ENCODE measurements at places on chromosomes 2 and 18.
A peak's percentile ranks its signal among the peaks of the same experiment; 100 is the strongest.

GRCh38 chr18:8662560-8663255, 42.6 kb upstream of the MTCL1 start:
- no peak for DNase-seq

GRCh38 chr18:44924785-44925499, 244.3 kb downstream of the SETBP1 start:
- DNase-seq, result no peak

DNA sequence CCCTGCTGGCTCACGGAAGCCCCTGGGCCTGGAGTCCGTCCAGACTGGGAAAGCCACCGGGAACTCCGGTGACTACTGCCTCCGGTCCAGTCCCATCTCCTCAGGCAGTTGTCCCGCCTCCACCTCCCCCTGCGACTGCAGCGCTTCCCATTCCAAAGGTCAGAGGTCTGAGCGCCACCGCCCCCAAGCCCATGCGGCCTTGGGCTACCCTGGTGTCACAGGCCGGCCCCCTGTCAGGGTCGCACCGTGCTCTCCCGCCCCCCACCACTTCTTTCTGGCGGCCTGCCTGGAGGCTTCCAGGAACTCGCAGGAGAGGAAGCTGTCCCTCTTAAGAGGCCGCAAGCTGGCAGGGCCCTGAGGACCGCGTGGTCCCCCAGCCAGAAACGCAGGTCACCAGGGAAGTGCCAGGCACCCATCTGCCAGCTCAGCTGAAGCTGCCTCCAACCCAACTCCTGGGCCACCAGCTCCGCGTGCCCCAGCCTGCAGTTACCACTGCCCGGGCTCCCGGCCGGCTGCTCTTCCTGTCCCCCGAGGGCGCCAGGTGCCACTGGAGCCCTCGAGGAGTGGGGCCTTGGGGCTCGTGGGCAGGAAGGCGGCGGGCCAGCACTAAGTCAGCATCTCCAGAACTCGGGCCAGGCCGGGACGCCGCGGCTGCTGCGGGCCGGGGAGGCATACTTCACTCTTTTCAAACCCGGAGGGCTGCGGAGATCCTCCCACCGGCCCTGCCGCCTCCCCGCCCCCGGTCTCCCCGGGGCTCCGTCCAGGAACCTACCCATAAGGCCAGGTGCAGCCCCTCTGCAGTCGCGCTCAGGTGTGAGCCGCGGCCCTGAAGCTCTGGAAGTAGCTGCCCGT, 83.3 kb upstream of the POMC start:
- peak; percentile 59 for DNase-seq

DNA sequence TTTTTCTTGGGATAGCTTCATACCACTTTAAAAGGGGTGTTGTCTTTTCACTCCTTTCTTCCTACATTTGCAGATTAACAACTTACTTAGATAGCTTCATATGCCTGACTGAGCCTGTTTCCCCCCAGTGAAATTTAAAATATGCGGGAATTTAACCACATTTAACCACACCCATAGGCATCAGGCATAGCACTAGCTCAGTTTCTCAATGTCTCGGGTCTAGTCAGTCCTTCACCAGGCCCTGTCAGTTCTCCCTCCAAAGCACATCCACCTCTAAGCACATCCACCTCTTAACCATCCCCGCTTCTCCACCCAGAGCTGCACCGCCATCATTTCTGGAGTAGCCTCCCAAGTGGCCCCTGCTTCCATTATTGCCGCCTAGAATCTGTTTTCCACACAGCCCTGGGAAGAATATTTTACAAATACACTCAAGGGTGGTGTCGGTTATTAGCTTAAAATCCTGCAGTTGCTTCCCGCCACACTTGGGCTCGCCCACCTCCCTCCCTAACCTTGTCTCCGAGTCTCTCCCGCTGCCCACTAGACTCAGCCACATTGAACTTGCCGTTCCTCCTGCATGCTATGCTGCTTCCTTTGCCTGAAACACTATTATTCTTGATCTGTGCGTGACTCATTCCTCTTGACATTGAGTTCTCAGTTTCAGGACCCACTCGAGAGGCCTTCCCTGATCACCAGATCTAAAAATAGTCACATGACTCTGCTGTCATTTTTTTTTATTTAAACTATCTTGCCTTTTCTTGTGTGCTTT, 68.3 kb downstream of the SPTBN1 start:
- no peak for DNase-seq

DNA sequence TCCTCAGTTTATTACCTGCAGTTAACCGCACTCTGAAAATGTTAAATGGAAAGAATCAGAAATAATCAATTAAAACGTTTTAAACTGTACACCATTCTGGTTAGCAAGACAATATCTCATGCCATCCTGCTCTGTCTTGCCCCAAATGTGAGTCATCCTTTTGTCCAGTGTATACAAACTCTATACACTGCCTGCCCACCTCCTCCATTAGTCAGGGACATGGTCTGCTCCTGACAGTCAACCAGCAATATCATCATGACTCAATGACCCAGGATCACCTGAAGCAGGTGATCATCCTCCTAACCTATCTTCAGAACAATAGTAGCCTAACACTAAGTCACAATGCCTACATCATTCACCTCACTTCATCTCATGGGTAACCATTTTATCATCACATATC, 214.7 kb downstream of the KCNH7 start:
- DNase-seq, result no peak

DNA sequence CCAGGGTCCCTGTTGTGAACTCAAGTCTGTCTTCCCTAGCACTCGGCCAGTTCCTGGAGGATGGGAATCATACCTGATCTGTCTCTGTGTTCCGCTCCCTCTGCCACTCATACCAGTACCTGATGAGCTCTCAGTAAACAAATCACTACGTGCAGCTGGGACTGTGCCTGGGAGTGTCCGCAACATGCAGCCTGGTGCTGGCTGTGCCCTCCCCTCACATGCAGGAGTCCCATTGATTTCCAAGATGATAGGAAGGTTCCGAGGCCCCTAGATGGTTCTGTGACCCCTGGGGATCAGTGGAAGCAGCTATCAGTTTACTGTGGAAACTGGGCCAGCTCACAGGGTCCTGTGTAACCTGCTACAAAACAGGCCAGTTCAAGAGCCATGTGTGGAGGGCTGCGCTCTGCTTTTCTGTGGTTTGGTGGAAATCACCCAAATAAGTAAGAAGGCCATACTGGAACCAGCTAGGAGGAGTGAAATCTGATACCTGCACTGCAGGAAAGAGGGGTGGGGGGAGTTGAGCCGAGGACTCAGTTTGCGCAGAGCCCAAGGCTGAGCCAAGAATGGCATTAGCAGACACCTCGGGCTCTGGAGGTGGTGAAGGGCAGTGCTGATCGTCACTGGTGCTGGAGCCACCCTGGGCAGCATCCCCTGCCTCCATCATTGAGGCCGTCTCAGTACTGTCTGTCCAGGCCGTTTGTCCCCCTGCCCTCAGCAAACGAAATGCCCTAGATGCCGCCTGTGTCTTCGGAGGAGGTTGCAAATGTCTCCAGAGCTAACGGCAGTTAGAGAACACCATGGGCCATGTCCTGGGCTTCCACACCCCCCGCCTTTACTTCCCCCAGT, 93.3 kb downstream of the KLHL29 start:
- no peak for DNase-seq

GRCh38 chr2:155747531-155747930, 585.0 kb downstream of the NR4A2 start:
- DNase-seq, result no peak

DNA sequence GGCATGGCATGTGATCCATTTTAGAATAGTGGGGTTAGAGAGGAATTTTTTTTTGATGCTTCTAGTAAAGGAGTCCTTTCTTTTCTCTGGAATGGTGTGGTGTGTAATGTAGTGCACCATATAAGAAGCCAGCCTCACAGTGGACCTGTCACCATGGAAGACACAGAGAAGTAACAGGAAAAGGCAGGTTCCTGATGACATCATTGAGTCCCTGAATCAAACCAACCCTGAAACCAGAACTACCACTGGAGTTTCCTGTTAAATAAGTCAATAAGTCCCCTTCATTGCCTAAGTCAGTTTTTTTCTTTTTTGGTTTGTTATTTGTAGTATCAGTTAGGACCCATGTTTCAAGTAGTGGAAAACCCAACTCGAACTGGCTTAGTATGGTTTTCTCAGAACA, 11.9 kb downstream of the ADCYAP1 start:
- DNase-seq, result no peak

DNA sequence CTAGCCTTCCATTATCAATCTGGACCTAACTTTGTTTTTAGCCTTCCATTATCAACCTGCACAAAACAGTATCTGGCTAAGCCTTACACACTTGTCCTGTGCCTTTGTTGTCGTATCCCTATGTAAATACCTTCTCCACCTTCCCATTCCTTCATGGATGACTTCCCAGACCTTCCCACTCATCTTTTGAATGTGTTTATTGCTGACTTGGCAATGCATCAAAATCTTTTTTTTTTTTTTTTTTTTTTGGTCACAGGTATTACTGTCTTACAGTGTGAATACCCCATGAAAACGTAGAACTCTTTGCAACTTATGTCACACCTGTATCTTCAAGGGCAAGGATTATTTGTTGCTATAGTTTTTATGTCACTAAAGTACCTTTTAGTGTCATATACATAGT, 25.7 kb downstream of the RPE start:
- no peak for DNase-seq

GRCh38 chr2:226329180-226329579, 470.4 kb downstream of the IRS1 start:
- no peak for DNase-seq

DNA sequence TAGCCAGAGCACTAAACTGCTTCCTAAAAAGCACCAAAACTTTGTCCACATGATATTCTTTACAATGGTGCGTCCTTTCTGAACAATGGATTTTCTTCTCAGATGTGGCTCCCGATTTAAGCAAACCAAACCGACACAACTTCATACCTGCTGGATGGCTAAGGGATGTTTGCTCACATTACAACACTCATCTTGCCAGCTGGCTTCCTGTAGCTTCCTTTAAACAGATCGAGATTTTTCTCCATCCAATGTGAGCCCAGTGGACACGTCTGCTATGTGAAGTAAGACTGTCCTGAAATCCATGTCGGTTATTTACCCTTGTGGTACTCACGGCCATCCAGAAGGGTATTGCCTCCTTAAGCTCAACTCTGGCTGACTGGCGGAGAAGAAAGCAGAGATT, 126.5 kb downstream of the MAPK4 start:
- no peak for DNase-seq
